Endothelial cell of coronary artery (primary cell): ENCODE measurements at places on chromosomes 11 and 22. TPM values are rescaled to one million over a fixed set of nuclear protein-coding genes. Genes with fewer than 3 reads are reported as not detected.

The TRIM49 gene
- not detected in 2 replicates for total RNA-seq

The CSTPP1 gene
- 11.1 and 13.1 TPM in 2 replicates for total RNA-seq

The PDE2A gene
- total RNA-seq = 10.2 and 23.6 TPM in 2 replicates

The CYP2D6 gene
- 0.18 and 0.19 TPM in 2 replicates for total RNA-seq

The GRIK4 gene
- 0.09 and 0.18 TPM in 2 replicates for total RNA-seq

The KCNJ5 gene
- total RNA-seq = 0.09 TPM in 2 replicates

The KCNK7 gene
- 0.18 and 0.47 TPM in 2 replicates for total RNA-seq

The DDTL gene
- 2.4 and 2.5 TPM in 2 replicates for total RNA-seq

The EIF3L gene
- total RNA-seq = 340 and 346 TPM in 2 replicates

The TRIM77 gene
- not detected in 2 replicates for total RNA-seq

The MRGPRX4 gene
- total RNA-seq = not detected in 2 replicates

The CSNK1E gene
- total RNA-seq = 123 and 165 TPM in 2 replicates

The HEPHL1 gene
- not detected in 2 replicates for total RNA-seq

The E2F8 gene
- 1.0 and 2.6 TPM in 2 replicates for total RNA-seq

The DDX25 gene
- not detected in 2 replicates for total RNA-seq

The IFITM10 gene
- total RNA-seq = 0.09 and 0.56 TPM in 2 replicates

The XRRA1 gene
- total RNA-seq = 6.8 and 16.1 TPM in 2 replicates

The IL18 gene
- 5.5 TPM in 1 of 2 replicates, not detected in the other for total RNA-seq

The SLC15A3 gene
- 2.6 and 8.7 TPM in 2 replicates for total RNA-seq

The LAYN gene
- 6.0 and 7.2 TPM in 2 replicates for total RNA-seq

The ADAMTS8 gene
- total RNA-seq = not detected in 2 replicates

The DGKZ gene
- 58.5 and 65.0 TPM in 2 replicates for total RNA-seq

The GRK3 gene
- 0.81 and 1.1 TPM in 2 replicates for total RNA-seq

The TMEM121B gene
- 0.09 and 0.36 TPM in 2 replicates for total RNA-seq

The UQCR10 gene
- 74.5 and 89.1 TPM in 2 replicates for total RNA-seq

The SCGB2A2 gene
- total RNA-seq = not detected in 2 replicates
